Stimulated activated CD4-positive, alpha-beta T cell treated with anti-CD3 and anti-CD28 coated beads, Interleukin-1b, Interleukin-23, amount 100 ng/mL, for 4 hours (primary cell): ENCODE measurements at places on chromosomes 2 and 18.

- no peak for DNase-seq
These were observed 176.1 kb downstream of the KLHL29 start for GRCh38 chr2:23561088-23561487.

DNA sequence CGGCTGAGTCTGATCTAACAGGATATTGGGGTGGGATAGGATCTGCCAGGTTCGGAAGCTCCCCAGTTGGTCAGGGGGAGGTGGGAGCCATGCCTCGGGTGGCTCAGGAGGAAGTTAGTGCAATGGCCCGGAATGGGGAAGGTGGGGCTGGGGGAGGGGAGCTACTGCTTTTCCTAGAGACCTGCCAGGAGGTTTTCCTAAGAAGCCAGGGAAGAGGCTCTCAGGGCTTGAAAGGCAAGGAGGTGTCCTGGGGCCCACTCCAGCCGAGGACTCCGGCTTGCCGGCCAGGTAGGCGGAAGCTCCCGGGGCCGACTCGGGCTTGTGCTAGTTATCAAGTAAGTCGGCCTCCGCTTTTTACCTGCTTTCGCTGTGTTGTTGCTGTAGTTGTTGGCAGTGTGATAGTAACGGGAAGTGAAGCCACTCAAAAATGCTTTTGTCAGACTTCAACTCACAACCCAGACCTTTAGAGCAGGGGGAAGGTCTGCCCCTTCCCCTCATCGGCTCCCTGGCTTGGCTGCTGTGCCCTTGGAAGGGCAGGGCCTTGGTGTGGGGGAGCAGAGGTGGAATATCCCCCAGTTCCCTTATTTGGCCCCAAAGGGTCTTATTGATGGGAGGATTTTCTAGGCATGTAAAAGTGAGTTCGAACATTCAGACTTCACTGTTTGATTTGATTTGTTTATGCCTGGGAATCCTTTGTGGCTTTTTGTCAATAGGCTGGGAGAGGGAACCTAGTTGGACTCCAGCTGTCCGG, 5.4 kb downstream of the GDF7 start:
- DNase-seq: no peak

DNA sequence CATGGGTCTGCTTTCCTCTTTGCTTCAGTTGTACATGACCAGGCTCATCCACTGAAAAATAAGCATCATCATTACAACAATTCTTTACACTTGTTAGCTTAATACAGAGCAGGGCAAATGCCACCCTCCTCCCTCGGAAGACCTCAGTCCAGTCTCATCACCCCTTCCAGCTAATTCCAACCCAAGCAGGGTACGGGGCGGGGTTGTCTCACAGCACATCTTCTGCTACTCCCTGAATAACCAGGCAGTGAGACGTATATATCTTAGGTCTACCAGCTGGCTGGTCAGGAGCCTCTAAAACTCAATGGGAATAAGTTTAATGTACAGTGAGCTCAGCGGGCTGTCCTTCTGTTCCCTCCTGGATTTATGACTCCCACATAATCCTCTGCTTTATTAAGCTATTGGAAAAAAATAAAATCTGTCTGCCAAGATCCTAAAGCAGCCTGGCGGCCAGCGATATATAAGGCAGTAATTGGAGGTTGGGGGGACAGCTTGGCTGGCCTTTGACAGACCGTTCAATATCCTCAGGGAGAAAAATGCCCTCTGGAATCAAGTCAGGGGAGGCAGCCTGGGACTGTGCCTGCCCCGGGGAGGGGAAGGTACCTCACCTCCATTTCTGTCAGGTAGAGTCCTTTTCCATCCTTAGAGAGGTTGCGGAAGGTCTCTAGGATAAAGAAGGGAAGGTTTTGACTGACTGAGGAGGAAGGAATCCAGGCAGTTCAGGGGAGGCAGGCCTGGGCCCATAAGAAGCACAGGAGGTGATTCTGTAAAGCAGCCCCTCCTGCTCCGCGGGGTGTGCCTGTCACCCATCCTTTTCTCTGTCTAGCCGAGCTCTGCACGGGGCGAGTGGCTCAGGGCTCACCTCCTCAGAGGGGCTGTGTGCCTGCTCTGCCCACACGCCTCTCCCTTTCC, 76.3 kb downstream of the CAPN13 start:
- DNase-seq: no peak

- no peak for DNase-seq
These were observed 208.0 kb downstream of the C1D start for GRCh38 chr2:67854798-67855197.

DNA sequence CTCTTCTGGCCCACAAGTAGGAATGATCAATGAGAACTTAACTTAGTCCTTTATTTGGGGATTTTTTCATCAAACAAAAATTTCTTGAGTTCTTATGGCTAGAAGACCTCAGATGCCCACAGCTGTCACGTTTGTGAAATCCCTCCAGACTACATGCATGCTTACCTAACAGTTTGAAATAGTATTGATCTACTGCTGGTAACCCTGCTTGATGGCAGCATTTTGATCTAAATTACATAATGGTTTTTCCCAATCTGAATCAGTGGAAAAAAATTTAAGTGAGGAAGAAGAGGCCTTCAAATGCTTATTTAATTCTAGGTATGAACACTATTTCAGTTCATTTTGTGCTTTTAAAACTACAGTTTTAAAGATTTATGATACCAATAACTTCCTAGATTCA, 13.9 kb downstream of the ERMN start:
- no peak for DNase-seq

DNA sequence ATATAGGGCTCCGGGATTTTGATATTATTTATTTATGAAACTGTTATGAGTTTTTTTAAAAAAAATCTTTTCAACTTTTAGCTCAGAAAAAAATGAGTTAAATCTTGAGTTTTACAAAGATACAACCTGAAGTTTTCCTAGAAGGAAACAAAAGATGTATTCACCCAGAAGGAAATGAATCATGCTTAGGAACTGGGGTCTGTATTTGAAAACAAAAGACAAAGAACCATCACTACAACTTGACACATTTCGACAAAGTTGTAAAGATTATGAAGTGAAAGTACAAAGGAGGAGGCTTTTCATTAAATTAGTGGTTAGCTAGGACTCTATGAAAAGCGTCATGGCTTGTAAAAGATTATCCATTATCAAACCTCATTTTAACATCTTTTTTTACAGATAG, 143.3 kb downstream of the PDE1A start:
- DNase-seq: no peak
